ENCODE measurements at places on chromosomes 5 and 9.

- DNase-seq, result no peak
Measured at GRCh38 chr9:134575901-134576176, 65.8 kb upstream of the COL5A1 start.

- DNase-seq, result no peak
Measured at GRCh38 chr9:84002344-84002743, 21.7 kb downstream of the RMI1 start.

GRCh38 chr9:81477669-81478068, 211.7 kb downstream of the TLE1 start:
- no peak for DNase-seq

DNA sequence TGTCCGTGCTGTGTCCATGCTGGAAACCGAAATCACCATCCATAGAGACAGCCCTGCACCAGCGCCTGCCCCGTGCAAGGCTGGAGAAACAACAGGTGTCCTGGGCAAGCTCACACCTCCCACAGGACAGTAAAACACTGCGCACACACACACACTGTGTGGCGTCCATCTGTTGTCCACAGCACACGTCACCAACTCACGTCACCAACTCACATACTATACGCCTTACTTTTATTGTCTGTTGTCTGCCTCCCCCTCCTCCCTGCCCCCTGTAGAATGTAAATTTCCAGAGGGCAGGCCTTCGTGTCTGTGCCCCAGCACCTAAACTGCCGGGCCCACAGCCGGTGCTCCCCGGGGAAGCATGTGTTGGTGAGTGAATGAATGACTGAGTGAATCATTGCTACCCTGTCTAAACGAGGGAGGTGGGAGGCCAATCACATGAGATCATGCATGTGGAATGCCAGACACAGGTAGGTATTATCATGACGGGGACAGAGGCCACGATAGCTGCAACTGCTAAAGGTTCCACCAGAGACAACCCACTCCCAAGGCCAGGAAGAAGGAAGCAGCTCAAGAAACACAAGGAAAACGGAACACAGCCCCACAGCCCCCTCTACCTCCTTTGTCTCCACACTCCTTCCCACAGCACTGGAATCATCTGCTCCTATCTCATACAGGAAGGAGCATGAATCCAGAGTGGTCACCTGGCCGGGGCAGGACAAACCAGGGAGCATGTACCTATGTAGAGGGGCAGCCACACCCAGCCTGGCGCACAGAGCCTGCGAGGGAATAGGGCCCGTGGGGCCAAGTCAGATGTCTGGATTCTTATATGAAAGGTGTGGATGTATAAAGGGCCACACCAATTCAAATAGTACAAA, 41.9 kb downstream of the STK10 start:
- no peak for DNase-seq

DNA sequence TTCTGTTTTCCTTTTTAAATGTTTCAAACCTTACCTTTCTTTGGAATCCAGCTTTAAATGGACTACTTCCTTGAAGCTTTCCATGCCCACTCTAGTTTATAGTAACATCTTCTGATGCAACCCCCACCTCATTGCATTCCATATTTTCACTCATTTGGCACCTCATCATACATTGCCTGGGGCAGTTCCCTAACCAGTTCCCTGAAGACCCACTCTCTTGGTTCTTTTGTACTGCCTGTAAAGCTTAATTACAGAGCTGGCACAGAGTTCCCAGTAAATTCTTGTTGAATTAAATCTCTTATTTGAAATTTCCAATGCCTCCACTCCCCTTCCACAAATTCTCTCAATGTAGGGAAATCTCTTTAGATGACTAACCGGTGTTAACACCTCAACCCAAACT, 257.2 kb downstream of the ARRDC3 start:
- DNase-seq, result no peak

DNA sequence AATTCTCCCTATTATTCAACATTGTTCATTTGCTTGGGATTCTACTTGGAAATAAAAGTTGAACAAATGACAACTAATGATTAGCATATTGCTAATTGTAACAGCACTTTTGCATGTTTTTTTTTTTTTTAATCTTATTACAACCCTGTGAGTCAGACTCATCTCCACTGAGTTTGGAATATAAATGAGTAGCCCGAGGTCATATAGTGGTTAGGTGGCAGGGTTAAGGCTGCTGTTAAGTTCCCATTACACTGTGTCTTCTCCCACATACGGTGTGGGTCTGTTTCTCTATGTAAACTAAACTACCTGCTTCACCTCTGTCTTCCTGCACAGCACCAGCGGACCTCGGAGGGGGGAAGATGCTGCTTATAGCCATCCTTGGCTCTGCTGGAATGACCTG, 92.4 kb downstream of the EQTN start:
- no peak for DNase-seq

GRCh38 chr5:59065554-59065953, 482.7 kb downstream of the RAB3C start:
- DNase-seq, result no peak

GRCh38 chr5:169647566-169647965, 10.5 kb downstream of the DOCK2 start:
- no peak for DNase-seq

Measured in stimulated activated CD4-positive, alpha-beta T cell treated with anti-CD3 and anti-CD28 coated beads, Interleukin-15, amount 100 ng/mL, for 48 hours (primary cell).